NCI-H2081 (cell line): ENCODE measurements at places on chromosomes 7 and 10.

- no peak for DNase-seq
Observed at GRCh38 chr10:75493464-75493863, 62.0 kb downstream of the LRMDA start.

DNA sequence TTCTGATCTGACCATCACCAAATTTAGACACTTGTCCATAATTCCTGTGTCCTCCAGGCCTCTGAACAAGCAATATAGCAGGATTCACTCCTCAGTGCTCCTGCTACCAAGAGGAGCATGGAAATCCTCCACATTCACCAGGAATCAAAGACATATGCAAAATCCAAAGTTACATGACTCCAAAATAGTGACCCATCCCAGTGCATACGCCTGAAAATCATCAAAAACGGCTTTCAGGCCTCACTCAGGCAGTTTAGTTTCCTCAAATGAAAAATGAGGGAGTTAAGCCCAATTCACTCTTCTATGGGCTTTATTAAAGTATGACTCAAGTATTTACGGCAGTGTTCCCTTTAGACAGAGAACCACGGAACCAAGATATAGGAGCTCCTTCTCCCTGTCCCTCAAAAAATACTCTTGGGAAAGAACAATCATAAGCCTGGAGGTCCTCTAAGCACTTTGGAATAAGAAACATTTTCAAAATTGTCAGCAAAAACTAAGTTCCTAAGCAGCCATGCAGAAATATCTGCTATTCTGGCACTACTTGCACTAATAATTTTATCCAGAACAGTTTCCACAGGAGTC, 240.7 kb downstream of the PARD3 start:
- no peak for DNase-seq

GRCh38 chr10:125004571-125005311, 62.8 kb downstream of the ZRANB1 start:
- no peak for DNase-seq

DNA sequence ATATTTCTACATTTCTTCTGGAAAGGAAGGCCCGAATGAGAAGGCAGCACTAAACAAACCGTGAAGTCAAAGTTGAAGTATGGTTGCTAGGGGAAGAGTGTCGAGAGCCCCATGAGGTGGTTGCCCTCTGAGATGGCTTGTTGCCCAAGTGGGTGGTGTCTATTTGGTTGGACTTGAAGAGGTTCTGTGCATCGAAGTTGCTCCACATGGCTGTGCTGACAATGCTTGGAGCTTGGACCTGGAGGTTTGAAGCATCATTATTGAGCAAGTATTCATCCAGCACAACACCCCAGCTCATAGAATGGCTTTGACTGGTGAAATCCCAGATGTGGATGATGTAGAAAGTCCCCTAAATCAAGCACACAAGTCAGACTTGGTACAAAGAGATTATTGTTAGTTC, 165.2 kb upstream of the CDCA7L start:
- no peak for DNase-seq

- DNase-seq, result no peak
Observed at GRCh38 chr7:43111630-43112458, 603 bp upstream of the HECW1 start.

DNA sequence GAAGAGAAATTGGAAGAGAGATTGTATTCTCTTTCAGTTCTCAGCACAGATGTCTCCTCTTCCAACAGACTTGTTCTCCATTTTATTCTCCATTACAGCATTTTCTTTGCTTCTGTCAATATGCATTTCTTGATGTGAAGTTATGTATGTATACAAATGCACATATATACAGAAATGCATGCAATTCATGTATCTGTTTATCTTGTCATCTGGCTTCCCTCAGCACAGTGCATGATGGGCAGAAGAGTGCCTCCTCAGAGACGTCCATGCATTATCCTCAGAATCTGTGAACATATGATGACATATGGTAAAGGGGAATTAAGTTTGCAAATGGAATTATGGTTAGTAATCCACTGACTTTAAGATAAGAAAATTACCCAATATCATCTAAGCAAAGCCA, 106.7 kb upstream of the VWC2 start:
- DNase-seq, result no peak

GRCh38 chr7:94466516-94466915, 43.1 kb upstream of the CASD1 start:
- DNase-seq, result no peak

GRCh38 chr7:96179341-96179740, 142.6 kb downstream of the SLC25A13 start:
- DNase-seq, result no peak

GRCh38 chr10:18594574-18595156, 56.7 kb downstream of the NSUN6 start:
- no peak for DNase-seq

DNA sequence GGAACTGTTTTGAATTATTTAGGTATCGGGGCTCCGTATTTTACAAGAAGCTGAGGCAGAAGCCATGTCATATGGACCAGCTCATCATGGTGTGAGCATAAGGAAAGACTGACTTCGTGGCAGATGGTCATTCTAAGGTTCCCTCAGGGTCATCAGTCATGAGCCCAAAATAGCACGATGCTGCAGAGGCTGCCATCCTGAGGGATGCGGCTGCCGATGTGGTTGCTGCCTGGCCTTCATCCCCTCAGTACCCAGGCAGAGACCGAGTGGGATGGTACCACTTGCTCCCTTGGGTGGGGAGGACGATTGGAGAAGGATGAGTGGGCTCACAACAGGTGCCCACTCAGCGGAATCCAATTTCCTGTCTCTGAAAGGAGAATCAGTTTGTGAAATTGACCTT, 490.3 kb downstream of the SDK1 start:
- no peak for DNase-seq

DNA sequence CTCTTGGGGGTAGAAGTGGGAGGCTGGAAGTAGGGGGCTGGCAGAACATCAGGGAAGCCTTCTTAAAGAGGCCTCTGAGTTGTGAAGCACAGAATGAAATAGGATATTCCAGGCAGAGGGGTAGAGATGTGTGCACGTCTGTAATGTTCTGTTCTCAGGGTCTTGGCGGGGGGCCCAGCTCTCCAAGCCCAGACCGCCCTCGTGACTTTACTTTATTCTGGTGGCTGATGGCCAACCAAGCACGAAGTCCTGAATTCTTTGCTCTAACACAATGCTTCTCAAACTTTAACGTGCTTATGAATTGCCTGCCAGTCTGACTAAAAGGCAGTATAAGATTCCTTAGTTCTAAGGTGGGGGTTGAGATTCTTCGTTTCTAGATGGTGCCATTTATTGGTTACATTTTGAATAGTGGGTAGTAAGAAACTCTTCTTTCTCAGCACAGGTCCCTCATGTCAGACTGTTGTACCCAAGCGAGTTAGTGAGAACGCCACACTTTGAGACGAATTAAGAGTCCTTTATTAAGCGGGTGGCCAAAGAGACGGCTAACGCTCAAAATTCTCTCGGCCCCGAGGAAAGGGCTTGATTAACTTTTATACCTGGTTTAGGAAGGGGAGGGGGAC, 8.2 kb downstream of the PRXL2A start:
- DNase-seq, result no peak

DNA sequence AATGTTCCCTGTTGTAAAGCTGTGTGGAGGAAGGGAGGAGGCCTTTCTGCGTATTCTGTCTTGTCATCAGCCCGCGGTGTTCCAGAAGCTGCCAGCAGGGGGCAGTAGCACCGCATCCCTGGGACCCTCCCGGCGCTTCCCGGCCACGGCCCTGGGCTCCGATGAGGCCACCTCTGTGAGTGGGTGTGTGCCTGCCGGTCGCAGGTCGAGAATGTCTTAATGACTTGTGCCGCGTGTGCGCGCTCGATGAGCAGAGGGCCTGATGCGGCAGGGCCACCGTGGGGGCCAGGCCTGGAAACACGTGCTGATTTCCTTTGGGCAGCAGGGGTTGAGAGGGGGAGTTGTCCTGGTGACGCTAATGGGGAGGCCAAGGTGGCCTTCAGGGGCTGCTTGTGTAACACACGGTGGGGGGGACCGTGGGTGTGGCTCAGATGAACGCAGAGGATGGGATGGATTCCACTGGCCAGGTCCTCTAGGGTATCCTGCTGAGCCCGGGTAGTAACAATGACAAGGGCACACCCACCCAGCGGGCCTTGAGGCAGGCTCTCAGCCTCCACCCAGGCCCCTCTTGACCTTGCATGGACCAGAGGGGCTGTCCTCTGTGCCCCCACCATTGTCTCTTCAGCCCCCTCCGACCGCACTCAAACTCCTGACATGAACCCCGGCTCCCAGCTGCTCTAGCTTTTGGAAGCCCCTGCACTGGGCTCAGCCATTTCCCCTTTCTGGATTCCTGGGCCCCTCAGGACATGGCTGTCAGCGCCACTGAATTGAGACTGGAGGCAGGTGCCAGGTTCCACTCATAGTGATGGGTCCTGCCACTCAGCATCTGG, 135.9 kb upstream of the PODXL start:
- DNase-seq, result peak; percentile 61

DNA sequence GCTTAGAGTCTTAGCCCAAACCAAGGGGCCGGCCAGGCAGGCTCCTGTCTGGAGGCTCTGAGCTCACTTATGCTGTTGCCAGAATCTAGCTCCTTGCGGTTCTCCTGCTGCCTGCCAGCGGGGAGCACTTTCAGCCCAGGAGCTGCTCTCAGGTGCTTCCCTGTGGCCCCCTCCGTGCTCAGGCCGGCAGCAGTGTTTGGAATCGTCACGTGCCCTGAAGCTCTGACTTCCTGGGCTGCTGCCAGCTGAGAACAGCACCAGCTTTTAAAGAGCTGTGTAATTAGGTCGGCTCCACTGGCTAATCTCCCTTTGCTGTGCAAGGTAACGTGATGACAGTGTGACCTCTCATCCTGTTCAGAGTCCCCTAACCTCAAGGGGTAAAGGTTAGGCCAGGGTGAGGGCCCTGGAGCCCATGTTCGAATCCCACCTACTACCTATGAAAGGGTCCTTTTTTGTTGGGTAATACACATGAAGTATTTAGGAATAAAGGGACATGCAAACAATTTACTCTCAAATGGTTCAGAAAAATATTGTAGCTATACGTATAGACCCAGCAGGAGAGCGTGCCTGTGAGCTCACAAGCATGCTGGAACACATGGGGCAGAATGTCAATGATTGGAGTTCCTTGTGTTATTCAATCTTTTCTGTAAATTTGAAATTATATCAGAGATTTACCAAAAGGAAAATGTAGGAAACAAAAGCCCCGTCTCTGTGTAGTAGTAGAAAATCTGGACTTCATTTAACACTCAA, 16.6 kb downstream of the ZNF862 start:
- peak; percentile 98 for DNase-seq

- no peak for DNase-seq
Observed at GRCh38 chr7:143303733-143304132, 12.2 kb upstream of the CLCN1 start.

DNA sequence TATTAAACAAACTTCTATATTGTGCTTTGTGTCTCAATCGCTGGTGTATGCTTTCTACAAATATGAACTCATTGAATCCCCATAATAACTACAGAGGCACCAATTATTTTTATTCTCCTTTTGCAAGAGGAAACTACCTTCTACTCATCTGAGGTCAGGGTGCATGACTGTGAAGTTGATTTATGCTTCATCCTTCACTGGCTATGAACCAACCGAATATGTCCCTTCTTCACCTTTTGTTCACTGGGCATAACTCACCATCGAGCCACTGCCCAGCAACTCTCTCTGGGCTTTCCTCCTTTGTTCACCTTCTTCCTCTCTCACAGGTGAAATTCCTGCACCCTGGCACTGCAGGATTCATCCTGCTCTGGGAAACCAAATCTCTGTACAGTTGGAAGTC, 61.3 kb upstream of the PFKP start:
- DNase-seq, result no peak

- peak; percentile 25 for DNase-seq
Observed at GRCh38 chr7:82015751-82016150, 245.9 kb upstream of the HGF start.

- peak; percentile 54 for DNase-seq
Observed at GRCh38 chr7:322111-322671, 32.2 kb downstream of the FOXL3 start.

DNA sequence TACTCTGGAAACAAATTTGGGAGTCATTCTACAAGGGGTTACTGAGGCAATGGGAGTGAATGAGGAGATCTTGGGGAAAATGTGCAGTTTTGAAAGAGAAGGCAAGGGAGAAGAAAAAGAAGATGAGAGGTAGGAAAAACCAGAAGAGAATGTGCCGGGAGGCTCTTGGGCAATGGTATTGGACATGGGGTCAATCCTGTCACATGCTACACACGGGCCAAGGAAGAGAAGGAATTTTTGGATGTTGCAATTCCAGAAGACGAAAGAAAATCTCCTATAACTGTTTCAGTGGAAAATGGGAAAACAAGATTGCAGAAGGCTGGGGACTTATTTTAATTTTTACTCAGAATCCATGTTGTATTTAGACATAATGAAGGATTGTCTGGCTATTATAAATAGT, 615.0 kb downstream of the PHTF2 start:
- DNase-seq, result no peak

- no peak for DNase-seq
Observed at GRCh38 chr10:86659721-86660453, 5.5 kb downstream of the OPN4 start.

DNA sequence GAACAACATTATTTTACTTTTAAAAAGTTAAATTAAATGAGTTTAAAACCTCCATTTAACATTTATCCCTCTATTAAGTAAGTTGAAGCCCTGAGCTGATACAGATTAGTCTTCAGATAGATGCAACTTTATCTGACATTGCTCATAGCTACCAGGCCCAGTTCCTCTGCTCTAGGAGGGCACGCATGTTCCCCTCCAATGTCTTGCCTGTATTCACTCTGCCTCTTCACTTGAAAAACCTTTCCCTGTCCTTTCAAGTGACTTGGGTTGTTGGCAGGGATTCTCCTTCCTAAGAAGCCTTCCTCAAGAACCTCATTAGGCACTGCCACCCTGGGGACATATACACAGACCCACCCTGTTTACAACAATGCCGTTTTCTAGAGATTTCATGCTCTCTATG, 270.4 kb downstream of the RELN start:
- no peak for DNase-seq

DNA sequence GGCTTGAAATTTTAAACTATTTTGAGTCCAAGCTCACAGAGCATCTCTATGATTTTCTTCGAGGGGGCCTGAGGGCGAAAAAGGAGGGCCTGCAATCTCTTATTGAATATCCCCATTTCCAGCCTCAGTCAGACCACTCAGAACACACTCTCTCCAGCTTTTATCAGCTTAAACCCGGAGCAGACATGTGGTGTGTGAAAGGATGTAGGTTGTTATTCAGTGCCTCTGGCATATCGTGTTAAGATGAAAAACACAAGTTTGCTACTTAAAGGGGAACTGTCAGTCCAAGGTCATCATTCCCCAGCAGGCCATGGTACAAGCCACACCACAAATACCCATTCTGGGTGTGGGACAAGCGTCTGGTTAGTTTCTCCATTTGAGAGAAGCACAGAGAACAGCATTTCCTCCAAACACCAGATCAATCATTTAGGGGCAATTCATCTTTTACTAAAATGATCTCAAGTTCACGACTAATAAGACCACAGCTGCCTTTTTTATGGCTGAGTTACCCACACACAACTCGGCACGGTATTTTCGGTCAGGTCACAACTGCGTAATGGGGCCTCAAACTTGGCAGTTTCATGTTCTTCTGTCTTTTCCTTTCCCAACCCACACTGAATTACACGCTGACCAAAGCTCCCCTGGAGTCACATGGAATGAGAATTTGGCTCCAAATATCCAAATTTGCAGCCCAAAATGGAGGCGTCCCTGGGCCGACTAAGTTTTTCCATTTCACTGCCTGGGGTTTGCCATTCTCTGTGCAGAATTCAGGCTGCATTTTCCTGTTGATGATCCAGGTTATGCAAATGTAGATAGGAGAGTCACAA, 188.4 kb downstream of the SEM1 start:
- no peak for DNase-seq
